ENCODE measurements at places on chromosomes 5 and 9.

DNA sequence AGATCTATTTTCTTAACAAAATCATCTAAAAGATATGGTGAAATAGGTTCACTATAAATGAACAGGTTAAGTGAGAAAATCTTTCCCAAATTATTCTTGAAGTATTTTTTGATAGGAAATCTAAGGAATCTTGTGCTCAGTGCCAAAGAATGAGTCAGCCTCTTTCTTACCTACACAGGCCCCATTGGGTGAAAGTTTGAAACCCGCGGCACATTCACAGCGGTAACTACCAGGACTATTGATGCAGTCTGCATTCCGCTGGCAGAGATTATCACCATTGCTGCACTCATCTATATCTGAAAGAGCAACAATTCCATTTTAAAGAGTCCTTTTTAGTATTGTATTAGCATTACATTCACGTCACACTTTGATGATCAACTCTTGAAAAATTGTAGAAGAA is 221.8 kb downstream of the SLC12A2 start:
- no peak for DNase-seq

- peak; percentile 73 for DNase-seq
Observed at GRCh38 chr5:173237143-173237874, 2.3 kb upstream of the NKX2-5 start.

- peak; percentile 92 for DNase-seq
Observed at GRCh38 chr5:171907725-171908343, 98.6 kb downstream of the FBXW11 start.

DNA sequence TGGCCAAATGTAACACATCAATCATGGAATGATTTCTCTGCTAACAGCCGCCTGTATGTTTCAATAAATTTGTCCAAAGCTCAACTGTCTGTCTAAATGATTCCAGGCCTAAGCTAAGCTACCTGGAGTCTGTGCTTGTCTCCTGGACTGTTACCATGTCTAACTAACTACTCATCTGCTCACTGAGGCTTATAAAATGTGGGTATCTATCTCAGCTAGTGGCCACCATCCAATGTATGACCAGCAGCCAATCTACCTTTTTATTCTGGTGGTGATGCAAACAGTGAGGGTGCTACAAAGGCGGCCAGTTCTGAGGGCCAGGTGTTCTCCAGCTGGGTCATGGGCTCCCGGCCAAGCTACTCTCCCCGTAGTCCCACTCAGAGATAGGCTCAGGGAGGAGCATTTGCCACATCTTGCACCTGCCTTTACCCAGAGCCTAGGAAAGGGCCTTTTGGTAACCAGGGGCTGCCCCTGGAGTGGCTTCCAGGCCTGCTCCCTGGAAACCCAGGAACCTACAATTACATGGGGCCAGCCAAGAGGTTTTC is 59.1 kb downstream of the PFDN1 start:
- DNase-seq: no peak

- DNase-seq: no peak
Observed at GRCh38 chr5:115257981-115258380, 4.7 kb downstream of the PGGT1B start.

- DNase-seq: no peak
Observed at GRCh38 chr9:114549697-114550330, 37.8 kb upstream of the ATP6V1G1 start.

DNA sequence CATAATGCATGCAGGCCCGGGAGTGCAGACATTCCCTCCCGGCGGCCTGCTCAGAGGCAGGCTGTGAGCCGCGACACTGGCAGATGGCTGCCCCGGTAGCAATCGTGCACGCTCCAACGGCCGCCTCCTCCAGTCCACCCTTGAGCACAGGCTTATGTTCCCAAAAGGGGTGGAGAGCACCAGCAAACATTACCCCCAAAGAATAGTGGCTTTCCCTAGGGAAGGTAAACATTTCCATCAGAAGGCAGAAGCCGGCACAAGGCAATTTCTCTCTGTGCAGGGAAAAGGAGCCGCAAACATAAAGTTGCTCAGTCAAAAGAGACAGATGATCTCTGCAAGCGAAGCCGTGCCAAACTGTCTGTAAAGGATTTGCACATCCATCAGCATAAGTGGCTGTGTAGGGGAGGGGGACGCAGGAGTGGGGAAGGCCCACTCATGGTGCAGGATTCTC is 92.5 kb downstream of the SIL1 start:
- peak; percentile 89 for DNase-seq

DNA sequence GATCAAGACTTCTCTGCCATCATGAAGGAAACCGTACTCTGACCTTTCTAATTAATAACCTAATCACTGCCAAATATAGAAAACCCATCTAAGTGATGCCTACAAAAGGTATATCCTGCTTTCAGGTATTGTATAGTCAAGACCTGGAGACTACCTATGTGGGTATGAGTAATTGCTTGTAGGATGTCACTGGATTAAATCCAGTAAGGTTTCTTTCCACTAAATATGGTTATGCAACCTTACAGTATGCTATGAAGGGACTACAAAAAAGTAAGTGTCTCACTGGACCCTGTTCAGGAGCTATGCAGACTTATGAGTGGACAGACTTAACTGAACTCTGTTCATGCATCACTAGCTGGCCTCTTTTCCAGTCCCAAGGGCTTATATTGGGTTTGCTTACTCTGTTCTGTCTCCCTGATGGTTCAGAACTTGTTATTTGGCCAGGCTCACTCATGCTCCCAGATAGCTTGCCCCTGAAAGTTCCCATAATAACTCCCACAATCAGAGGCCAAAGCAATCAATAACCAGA is 51.1 kb downstream of the PDE6A start:
- DNase-seq: no peak

GRCh38 chr5:109740966-109741365 is 51.2 kb downstream of the MAN2A1 start:
- no peak for DNase-seq

DNA sequence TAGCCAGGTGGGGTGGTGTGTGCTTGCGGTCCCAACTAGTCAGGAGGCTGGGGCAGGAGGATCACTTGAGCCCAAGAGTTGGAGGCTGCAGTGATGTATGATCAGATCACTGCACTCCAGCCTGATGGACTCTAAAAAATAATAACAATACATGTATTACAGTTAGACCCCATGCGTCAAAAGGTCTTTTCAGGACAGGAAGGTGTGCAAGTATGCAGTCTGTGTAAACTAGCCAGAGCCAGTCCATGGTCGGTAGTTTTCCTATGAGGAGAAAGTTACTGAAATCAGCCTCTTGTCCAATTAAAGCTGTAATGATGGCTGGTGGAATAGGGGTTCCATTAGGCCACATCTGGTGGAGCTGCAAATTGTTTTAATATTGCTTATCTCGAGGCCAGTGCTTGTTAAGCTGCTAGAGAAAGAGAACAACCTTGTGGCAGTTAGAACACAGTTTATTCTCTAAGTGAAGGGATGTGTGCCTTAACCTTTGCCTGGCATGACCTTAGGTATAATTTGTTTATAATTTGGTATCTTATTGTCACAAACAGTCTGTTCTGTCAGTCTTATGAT is 1.5 kb upstream of the STOM start:
- DNase-seq: no peak

- DNase-seq: no peak
Observed at GRCh38 chr5:124961521-124961920, 215.1 kb upstream of the ZNF608 start.

- peak; percentile 81 for DNase-seq
Observed at GRCh38 chr5:373710-374602, 52.4 kb downstream of the AHRR start.

GRCh38 chr9:110877374-110877773 is 160.9 kb downstream of the LPAR1 start:
- peak; percentile 28 for DNase-seq

GRCh38 chr5:147935032-147935431 is 28.7 kb upstream of the C5orf46 start:
- DNase-seq: peak; percentile 60

DNA sequence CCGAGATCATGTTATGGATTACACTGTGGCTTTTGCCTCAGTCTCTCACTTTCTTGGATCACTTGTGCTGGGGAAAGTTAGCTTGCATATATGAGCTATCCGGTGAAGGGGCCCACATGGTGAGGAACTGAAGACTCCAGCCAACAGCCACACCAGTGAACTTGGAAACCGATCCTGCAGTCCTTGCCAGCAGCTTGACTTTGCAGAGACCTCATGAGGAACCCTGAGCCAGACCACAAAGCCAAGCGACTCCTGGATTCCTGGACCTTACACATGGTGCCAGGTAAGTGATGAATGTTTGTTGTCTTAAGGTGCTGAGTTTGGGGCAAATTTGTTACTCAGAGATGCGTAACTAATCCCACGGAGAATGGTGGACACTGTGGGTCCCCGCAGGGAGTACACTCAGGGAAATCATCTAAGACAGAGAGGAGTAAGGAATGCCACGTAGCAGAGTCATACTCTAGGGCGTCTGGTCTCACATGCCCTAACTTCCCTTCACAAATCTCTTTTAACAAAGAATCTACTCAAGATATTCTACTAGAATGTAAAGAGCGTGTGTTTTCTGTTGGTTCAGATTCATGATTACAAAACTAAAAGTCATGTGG is 76.5 kb upstream of the PJA2 start:
- DNase-seq: no peak

DNA sequence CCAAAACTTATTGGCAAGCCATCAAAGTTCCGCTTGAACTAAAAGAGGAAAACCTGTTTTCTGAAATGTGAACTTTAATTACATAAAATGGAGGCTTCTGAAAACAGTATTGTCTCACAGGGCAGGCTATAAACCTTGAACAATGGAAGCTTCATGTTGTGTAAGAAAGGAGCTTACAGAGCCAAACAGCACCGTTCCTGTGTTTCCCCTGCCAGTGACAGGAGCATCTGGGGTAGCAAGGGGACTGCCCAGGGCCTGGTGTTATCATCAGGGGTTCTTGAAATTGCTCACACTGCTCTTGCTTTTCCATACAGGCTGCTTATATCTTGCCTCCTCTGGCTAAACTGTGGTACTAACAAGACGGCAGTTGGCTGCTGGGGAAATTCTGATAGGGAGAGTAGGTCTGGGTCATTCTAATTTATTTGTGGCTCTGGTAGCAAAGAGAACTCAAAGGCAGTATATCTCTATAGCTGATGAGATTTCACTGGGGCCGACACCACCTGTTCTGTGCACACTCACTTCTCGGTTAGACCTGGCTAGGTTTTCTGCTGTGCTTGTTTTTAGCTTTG is 40.4 kb downstream of the BASP1 start:
- no peak for DNase-seq

- no peak for DNase-seq
Observed at GRCh38 chr5:151097820-151098767, 17.3 kb upstream of the TNIP1 start.

DNA sequence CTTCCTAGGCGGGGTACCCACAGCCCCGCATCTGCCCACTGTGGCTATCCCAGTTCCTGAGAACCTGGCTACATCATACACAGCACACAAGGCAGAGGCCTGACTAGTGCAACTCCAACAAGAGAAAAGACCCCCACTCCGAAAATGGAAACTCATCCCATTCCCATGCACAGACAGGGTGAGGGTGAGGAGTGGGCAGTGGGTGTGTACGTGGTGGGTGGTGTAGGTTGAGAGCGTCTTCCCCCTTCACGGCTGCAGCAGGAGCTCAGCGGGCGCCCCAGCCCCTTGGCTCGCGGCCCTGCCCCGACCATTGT is 501 bp upstream of the MAP1B start:
- no peak for DNase-seq

DNA sequence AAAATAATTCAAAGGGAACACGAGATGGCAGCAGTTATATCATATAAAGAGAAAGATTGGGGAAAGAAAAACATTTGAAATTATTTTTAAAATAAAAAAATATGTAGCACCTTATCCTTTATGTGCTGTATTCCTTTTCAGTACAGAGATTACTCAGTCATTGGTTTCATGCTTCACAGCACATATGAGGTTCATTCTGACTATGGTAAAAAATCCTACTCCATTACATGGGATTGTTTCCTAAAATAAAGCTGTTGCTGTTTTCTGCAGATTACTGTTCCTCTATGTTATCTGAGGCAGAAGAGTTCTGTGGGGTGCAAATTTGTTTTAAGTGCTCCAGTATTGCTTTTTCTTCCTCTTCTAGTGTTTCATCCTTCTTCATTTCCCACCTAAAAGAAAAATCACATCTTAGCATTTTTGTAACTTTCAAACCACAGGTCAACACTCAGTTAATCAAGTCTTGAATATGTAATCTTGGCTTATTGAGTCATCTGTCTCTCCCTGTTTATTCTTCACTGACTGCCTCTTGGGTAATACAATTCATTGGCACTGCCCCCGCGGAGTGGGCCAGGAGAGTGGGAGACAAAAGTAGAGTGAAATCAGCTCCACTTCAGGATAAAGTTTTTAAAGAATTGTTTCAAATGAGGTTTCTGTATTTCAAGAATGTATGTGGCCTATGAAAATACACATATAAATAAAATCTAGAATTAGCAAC is 412.5 kb upstream of the POU5F2 start:
- no peak for DNase-seq

DNA sequence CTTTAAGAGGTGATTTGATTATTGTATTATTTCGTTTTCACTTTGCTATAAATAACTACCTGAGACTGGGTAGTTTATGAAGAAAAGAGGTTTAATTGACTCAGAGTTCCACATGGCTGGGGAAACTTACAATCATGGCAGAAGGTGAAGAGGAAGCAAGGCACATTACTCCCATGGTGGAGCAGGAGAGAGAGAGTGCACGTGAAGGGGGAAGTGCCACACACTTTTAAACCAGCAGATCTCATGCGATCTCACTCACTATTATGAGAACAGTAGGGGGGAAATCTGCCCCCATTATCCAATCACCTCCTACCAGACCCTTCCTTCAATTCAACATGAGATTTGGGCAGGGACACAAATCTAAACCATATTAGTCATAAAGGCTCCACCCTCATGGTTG is 36.1 kb upstream of the NDFIP1 start:
- no peak for DNase-seq

DNA sequence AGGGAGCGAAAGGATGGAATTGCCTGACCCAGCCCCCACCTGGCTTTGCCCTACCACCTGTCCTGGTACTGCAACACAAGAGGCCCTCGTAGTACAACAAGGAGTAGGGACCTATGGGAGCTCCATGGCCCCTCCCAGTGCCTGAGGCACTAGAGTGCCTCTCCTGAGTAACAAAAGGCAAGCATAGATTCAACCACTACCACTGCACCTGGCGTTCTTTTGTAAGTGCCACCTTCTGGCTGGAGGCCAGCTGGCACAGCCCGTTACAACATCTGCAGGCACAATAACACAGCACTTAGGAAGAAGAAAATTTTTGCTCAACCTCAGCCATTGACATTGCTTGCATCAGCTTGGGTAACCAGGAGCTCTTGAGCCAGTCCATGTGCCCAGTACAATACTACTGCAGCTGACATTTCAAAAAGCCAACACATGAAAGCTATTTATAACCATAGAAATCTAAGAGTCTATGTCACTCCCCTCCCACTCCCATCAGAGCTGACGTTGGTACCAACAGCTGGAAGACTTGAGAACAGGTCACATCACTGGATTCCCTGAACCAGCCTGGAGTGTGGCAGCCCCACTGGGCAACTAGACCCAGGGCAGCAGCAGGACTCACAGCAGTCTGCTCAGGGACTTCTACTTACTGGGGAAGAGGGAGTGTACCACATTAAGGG is 17.7 kb upstream of the FAM174A start:
- DNase-seq: no peak

- no peak for DNase-seq
Observed at GRCh38 chr5:169831331-169831730, 149.0 kb downstream of the INSYN2B start.

All from eye (tissue), 1 donor.